Frontal cortex (tissue), 4 donors: ENCODE measurements at places on chromosomes 2 and 18. TPM values are rescaled to one million over a fixed set of nuclear protein-coding genes. Genes with fewer than 3 reads are reported as not detected.

Gene ABCB11
- total RNA-seq: under 0.01 TPM

Gene SERPINB10
- 0.41 TPM for total RNA-seq

Gene HAT1
- 59.9 TPM for total RNA-seq

Gene PRKRA
- 64.8 TPM for total RNA-seq

Gene GALM
- total RNA-seq: 2.9 TPM

Gene ST6GAL2
- 144 TPM for total RNA-seq

Gene WDR75
- 64.4 TPM for total RNA-seq

Gene QPCT
- 22.0 TPM for total RNA-seq

DNA sequence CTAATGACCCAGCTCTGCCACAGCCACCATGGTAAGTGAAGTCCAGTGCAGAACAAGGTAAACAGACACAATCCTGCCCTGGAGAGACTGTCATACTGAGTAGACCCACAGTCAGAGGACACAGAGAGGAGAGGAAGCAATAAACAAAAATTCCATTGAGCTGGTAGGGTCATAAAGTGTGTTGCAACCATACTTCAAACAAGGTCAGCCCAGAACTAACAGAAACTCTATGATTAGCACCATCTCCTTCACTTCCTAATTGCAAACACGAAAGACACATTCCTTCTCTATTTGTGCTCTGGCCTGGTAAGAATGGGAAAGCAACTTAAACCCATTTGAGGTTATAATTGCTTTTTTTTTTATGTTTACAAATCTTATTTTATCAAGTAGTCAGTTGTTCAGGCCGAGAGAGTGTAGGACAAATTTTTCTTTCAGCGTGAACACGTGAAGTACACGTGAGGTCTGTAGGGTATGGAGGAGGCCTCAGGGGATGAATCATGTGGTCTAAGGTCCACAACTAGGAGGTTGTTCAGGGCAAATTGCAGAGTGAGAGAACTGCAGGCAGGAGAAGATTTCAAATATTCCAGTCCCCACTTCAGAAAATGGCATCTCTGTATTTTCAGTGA, 71.4 kb upstream of the GLS start:
- DNase-seq: no peak

GRCh38 chr18:75752740-75753263, 325.3 kb upstream of the SMIM21 start:
- DNase-seq: no peak

DNA sequence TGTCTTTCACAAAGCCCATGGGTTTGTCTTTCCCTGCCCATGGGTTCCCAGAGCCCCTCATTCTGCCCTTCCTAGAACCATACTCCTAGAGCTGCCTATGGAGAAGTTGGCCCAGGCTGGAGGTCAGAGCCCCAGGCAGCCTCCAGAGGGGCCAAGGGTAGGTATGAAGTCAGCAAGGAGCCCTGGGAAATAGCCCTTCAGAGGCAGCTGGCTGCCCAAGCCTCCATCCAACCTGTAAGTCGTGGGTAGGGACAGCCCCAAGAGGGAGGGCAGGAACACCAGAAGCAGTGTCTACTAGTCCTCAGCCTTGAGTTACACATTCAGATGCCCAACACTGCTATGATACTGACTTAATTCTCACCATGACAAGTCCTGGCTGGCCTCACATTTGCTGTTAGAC, 49.5 kb downstream of the TMEM247 start:
- no peak for DNase-seq

- DNase-seq: no peak
Observed at GRCh38 chr2:156526950-156527636, 90.9 kb downstream of the GPD2 start.

- no peak for DNase-seq
Observed at GRCh38 chr2:239190921-239191885, 209.6 kb downstream of the HDAC4 start.

- no peak for DNase-seq
Observed at GRCh38 chr2:134772493-134773169, 53.8 kb upstream of the TMEM163 start.

- no peak for DNase-seq
Observed at GRCh38 chr2:68594674-68595492, 48.5 kb upstream of the PROKR1 start.

DNA sequence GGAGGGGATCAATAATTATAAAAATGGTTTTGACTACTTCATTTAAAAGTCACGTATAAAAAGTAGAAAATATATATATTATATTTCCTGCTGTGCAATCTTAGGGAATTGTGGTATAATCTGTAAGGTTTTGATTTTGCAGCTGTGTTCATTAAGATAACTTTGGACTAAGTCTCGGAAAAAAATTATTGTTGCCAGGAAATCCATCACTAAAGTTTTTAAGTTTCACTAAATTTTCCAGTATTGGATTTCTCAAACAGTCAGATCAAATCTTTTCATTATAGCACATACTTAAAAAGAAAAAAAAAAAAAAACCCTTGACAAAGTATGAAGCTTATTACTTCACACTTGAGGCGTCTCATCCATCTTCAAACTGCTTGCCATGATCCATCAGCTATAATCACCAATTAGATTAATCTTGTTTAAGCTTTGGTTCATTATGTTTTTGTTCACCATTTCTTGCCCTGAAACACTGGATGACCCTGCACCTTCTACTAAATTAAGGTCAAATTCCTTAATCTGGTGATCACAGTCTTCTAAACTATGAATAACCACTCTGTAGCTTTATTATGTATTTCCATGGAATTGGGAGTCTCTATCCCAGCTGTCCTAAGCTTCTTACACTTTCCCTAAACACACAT, 326.6 kb upstream of the COL3A1 start:
- DNase-seq: no peak

DNA sequence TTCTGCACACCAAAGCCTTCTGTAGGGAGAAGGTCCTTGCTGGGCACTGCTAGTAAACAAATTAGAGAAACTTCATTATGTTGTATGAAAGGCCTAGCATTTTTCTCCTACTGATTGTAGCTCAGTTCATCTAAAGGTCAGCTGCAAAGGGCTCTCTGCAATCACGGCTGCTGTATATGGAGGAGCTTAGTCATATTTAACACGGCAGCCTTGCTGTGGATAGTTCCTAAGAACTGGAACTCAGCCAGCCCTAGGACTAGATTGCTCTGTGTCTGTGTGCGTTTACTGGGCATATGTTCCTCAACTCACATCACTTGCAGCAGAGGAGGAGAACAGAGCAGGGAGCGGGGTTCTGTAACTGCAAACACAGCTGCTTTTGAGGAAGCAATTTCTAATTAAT, 1103.9 kb upstream of the KLHL29 start:
- no peak for DNase-seq

DNA sequence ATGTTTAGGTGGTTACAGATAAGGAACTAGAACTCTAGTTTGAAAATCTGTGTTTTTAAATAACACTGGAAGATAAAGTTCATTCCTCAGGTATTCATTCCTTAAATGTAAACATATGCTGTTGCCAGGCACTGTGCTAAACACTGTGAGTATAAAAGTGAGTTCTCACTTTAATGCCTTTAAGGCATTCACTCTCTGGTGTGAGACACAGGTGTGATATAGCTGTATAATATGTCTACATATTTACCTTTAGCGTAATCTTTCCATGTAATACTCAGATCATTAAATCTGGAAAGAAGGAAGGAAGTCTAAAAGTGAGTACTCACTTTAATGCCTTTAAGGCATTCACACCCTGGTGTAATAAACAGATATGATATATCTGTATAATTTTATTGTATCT, 472.6 kb downstream of the PARD3B start:
- DNase-seq: no peak

DNA sequence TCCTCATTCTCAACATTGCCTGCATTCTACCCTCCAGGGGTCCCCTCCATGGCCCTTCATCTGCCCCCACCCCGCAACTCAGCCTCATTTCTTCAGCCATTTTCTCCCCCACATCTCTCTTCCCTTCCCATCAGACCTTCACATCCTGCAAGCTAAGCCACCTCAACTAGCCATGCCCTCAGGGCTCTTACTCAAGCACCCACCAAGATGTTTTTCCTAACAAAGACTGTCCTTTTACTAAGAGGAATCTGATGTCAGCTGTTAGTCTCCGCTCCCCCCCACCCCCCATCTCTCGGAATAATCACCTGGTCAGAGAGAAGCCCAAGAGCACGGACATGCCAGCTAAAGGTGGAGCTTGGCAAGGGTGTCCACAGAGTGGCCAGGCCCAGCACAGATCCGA, 4.7 kb upstream of the CAPN10 start:
- DNase-seq: no peak

DNA sequence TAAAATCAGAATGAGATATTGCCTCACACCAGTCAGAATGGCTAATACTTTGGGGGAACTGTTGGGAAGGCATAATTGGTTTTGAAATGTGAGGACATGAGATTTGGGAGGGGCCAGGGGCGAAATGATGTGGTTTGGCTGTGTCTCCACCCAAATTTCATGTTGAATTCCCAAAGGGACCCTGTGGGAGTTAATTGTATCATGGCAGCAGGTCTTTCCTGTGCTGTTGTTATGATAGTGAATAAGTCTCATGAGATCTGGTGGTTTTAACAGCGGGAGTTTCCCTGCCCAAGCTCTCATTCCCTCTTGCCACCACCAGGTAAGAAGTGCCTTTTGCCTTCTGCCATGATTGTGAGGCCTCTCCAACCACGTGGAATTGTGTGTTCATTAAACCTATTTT, 59.6 kb downstream of the CSRNP3 start:
- no peak for DNase-seq

DNA sequence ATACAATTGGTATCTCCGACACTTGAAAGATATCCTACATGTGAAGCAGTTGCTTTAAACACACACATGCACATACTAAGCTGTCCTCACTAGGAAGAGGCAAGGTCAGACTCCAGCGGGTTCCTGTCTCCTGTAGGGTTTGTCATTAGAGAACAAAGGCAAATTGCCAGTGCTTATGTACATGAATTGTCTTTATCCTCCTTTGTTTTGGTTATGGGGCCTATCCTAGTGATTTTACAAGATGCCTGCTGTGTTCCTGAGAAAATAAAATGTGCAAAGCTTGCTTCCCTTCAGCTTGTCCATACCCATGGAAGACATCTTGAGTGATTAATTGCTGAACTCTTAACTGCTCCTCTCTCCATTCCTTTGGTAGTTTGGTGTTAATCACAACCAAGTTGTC, 86.7 kb upstream of the SLC39A10 start:
- DNase-seq: no peak

- no peak for DNase-seq
Observed at GRCh38 chr2:110674620-110675555, 3.0 kb downstream of the BUB1 start.

DNA sequence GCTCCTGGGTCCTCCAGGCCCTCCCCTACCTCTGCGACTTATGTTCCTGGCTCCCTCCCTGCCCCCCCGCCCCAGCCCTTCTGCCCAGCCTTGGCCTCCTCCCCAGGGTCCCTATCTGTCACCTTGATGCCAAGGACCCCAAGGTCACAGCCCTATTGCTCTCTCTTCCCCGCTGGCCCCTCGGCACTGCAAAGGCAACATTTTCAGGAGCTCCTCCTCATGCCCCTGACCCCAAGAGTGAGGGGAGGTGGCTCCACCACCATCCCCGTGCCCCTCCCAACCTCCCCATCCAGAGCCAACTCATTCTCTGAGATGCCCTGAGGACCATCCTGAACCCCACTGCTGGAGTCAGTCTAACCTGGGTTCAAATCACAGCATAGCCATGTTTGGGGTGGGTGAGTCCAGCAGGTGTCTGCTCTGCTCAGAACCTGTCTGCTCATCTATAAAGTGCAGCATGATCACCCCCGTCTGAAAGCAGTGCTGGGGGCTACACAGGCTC, 11.7 kb downstream of the LIMS2 start:
- DNase-seq: no peak

GRCh38 chr2:43011158-43011491, 215.3 kb downstream of the ZFP36L2 start:
- no peak for DNase-seq

- no peak for DNase-seq
Observed at GRCh38 chr2:134610871-134611270, 107.9 kb downstream of the TMEM163 start.

- DNase-seq: no peak
Observed at GRCh38 chr2:73283545-73284295, 558 bp downstream of the FBXO41 start.

DNA sequence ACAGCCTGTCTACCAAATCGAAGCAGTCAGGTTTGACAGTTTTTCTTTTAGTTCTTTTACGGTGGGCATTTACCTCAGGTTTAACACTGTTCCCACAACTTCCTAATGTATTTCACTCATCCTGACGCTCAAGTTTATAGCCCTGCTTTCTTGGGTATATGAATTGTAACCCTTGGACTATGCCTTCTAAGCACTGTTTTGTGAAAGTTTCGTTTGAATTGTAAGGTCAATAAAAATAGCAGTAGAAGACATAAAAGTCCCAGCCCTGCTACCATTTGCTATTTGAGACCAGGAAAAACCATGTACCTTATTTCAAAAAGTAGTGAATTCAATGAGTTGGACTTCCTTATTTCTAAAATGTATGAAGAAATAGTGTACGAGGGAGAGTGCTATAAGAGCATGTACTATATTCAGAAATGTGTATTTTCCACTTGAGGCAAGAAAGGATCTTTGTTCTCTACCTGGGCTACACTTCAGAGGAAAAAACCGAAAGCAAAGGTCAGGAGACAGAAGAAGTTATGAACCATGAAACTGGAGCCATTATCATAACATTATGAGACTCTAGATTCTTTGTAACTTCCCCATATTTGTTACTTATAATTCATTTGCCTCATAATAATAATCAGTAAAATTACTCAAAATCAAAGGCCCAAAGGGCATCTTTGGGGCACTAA, 1.9 kb upstream of the ZC3H15 start:
- no peak for DNase-seq

GRCh38 chr2:43818761-43819160, 19.9 kb downstream of the ABCG5 start:
- DNase-seq: no peak

DNA sequence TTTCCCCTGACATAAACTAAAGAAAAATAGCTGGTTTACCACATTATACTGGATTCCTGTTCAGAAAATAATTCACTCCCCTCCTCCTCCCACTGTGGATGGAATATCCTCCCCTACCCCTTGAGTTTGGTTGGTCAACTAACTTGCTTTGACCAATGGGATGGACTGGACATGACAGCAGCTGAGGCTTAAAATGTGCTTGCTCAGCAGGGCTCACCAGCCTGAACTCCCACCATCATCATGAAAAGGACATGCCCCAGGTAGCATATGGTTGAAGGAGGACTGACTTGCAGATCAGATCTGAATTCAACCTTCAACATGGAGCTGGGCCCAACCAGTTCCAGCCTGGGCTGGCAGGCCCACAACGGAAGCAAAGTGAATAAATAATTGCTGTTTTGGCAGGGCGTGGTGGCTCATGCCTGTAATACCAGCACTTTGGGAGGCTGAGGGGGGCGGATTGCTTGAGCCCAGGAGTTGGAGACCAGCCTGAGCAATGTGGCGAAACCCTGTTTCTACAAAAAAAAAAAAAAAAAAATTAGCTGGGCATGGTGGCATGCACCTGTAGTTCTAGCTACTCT, 284.4 kb downstream of the AFF3 start:
- DNase-seq: no peak

- no peak for DNase-seq
Observed at GRCh38 chr2:20597860-20598183, 53.1 kb downstream of the HS1BP3 start.

DNA sequence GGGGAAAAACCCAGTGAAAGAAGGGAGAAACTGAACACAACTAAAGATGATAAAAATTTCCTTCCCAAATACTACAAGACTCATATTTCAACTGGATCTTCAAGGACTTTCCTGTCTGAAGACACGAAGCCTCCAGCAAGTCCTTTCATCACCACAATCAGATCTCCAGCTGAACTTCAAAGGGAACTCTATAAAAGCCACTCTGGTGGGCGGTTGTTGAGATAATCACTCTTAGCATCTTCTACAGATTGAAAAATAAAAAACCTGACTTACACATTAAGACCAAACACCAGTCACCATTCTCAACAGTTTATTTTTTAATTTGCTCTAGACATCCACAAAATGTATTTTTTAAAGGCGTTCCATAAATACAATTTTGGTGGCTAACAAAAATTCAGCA, 4.4 kb downstream of the REV1 start:
- DNase-seq: no peak
